ENCODE measurements at places on chromosomes 11 and 22.

GRCh38 chr11:66339686-66340483 is 3.7 kb upstream of the RIN1 start:
- no peak for DNase-seq

DNA sequence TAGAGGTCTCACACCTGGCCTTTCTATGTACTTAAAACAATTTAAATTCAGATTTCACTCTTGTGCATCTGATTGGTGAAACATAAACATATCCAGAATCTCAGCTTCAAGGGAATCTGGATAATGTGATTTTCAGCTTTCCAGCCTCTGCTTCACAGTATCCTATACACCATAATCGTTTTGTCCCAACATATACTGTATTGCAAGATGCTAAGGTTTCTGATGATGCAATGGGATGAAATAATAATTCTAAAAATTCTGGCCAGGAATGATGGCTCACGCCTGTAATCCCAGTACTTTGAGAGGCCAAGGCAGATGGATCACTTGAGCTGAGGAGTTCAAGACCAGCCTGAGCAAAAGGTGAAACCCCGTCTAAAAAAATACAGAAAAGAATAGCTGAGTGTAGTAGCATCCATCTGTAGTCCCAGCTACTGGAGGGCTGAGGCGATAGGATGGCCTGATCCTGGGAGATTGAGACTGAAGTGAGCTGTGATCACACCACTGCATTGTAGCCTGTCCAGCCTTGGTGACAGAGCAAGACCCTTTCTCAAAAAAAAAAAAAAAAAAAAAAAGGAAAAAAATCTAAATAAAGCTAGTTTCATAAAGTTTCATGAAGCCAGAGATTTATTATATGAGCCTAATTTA is 41.0 kb upstream of the CTSC start:
- no peak for DNase-seq

DNA sequence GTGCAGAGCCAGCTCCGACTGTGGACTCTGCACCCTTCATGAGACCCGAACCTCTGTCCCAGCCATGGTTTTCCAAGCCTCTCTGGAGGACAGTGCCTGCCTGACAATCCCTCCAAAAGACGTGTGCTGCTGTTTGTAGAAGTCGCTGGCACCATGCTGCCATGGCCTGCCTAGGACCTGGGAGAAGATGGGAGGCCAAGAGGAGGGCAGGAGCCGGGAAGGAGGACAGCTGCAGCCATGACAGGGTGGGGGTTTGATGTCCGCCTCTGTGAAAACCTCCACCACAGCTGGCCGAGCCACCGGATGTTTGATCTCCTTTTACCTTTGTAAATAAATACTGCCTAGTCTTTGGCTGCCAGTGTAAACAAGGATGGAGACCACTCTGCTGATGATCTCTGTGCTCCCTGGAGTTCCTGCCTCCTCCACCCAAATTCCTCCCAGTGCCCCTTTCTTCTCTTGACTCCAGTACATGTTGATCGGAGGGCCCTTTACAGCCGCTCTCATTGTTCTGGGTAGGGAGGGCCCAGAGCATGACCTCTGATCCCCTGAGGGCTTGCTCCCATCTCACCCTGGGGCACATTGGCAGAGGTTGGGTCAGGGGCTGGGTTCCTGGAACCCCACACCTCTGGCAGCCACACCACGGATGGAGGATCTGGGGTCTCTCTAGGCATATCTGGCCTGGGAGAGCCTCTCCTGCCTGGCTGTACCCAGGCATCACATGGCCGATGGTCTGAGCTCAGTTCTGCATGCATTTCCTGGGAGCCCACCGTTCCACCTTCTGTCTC is 66.9 kb downstream of the BCR start:
- no peak for DNase-seq

- no peak for DNase-seq
These were observed 60.4 kb upstream of the PARVG start for GRCh38 chr22:44120314-44120704.

- no peak for DNase-seq
These were observed 5.2 kb upstream of the OR52A1 start for GRCh38 chr11:5159806-5160205.

GRCh38 chr22:28948424-28948823 is 65.1 kb downstream of the ZNRF3 start:
- DNase-seq: no peak

- DNase-seq: no peak
These were observed 132.6 kb upstream of the SERPIND1 start for GRCh38 chr22:20641198-20641892.

GRCh38 chr22:42417645-42418305 is 14.4 kb downstream of the NFAM1 start:
- DNase-seq: no peak

All from DMS 273 treated with DMSO at 0.1 percent for 48 hours (cell line).